Suppressor macrophage treated with lipopolysaccharide for 1 hour (primary cell): ENCODE measurements at places on chromosomes 5 and 9.

GRCh38 chr5:95907740-95908706, 53.6 kb downstream of the ELL2 start:
- no peak for DNase-seq

- DNase-seq = no peak
These were observed 309.3 kb upstream of the ACTBL2 start for GRCh38 chr5:57791875-57792274.

- DNase-seq = no peak
These were observed 31.2 kb downstream of the BNIP1 start for GRCh38 chr5:173175523-173175922.

DNA sequence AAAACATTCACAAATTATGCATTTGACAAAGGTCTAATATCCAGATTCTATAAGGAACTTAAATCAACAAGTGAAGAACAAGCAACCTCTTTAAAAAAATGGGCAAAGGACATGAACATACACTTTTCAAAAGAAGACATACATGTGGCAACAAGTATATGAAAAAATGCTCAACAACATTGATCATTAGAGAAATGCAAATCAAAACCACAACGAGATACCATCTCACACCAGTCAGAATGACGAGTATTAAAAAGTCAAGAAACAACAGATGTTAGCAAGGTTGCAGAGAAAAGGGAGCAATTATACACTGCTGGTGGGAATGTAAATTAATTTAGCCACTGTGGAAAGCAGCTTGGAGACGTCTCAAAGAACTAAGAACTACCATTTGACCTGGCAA, 38.9 kb upstream of the TNFSF15 start:
- DNase-seq = no peak

DNA sequence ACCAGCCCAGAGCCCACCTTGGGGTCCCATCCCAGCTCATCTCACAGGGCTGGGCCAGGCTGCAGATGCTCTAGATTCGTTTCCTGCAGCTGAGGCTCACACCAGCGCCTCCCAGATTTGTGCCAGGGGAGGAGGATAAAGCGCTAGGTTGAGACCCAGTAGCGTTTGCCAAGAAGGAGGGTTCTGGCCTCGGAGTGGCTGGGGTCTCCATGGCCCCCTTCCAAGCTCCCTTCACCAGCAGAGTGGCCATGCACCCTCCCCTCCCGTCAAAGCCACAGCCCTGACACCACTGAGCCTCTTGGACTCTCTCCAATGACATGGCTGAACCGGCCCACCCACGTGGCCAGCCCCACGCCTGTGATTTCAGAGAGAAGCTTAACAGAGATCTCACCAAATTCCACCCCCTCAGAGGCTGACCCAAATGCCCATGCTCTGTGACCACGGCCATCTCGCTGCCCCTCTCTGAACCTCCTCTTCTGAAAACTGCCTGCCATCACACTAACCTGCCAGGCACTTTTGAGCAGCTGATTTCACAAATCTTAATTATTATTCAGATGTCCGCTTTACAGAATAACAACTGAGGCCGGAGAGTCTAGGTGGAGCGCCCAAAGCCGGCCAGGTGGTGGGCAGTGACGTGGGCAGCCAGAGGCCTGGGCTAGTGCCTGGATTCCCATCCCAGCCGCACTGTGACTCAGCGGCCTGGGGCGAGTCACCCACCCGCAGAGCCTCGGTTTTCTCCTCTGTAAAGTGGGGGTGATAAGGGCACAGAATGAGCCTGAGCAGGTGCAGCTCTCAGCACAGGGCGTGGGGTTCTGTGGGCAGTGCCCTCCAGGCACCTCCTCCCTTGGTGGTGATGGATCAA, 155.7 kb downstream of the C9orf50 start:
- DNase-seq = peak; percentile 67

GRCh38 chr5:127412698-127413097, 104.7 kb upstream of the PRRC1 start:
- DNase-seq = no peak

- DNase-seq = no peak
These were observed 622.7 kb upstream of the CDH18 start for GRCh38 chr5:20610681-20611080.

GRCh38 chr5:24363789-24364481, 280.8 kb downstream of the CDH10 start:
- no peak for DNase-seq

DNA sequence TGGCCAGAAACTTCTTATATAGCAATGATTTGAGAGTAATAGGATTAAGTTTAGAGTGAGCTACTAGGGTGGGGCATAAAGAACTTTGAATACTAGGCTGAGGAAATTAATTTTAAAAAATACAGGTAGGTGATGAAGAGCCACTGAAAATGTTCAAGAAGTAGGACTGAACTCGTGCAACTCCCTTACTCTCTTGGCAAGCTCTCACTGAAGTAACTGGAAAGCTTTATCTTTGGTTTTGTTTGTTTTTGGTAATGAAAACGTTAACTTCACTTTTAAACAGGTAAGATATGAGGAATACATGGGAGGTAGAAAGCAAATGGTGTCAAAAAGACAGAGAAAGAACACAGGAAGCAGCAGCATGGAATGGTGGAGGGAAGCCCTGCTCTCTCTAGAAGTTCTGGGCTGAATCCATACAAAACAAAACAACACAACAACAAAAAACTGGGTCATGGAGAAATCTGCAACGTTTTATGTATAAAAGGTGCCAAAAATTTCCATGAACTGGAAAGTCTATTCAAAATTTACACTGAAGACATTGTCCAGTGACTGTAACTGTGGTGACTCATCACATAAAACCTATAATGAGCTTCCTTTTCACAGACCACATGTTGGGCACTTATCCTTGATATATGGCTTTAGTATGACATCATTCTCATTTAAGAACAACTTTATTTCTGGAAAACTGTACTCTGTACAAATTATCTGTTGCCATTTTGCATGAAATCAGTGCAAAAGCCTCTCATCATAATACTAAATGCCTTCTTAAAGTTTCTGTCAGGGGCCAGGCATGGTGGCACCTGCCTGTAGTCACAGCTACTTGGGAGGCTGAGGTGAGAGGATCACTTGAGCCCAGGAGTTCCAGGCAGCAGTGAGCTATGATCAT, 91.2 kb upstream of the CHD1 start:
- peak; percentile 77 for DNase-seq

DNA sequence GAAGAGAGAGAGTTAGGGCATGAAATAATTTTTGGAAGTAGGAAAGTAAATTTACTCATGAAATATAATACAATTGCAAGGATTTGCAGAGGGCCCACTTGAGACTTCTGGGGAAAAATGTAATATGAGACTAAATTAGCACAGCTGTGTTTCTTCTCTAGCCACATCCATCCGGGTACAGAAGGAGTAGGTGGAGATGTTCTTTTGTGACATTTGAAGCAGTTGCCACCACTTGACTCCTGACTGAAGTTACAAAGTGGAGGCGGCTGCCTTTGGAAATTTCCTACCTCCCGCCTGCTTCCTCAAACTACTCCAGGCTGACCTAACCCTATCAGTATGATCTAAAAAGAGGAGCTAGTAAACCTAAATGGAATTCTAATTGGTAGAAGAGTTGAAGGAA, 58.1 kb upstream of the SHISAL2B start:
- peak; percentile 46 for DNase-seq

GRCh38 chr9:74218385-74219063, 278.6 kb upstream of the RORB start:
- DNase-seq = no peak

DNA sequence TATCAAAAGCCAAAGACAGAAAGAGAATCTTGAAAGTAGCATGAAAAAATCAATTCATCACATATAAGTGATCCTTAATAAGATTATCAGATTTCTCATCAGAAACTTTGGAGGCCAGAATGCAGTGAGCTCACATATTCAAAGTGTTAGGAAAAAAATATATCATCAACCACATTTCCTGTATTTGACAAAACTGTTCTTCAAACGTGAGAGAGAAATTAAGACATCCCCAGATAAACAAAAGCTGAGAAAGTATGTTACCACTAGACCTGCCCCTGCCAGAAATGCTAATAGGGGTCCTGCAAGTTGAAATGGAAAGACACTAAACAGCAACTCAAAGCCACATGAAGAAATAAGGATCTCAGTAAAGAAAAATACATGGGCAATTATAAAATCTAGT, 29.9 kb downstream of the HACD4 start:
- no peak for DNase-seq

- no peak for DNase-seq
These were observed 35.0 kb downstream of the AOPEP start for GRCh38 chr9:94761481-94761880.

GRCh38 chr9:642014-642413, 199.5 kb upstream of the DMRT1 start:
- peak; percentile 39 for DNase-seq

DNA sequence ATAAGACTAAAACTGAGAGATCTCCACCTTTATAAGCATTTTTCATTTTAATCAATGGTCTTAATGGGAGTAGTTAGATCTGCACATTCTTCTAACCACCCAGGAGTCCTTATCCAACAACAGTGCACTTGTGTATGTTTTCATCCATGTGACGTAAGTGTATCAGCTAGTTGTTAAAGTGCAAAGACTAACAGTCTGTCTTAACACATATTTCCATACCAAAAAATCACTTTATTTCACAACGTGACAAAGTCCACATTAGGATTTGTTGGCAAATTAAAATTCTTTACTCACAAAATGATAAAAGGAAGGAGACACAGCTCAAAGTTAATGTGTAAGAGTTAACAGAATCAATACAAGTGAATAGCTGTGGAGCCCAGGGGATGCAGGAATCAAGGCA, 1.9 kb upstream of the SMC2 start:
- no peak for DNase-seq

DNA sequence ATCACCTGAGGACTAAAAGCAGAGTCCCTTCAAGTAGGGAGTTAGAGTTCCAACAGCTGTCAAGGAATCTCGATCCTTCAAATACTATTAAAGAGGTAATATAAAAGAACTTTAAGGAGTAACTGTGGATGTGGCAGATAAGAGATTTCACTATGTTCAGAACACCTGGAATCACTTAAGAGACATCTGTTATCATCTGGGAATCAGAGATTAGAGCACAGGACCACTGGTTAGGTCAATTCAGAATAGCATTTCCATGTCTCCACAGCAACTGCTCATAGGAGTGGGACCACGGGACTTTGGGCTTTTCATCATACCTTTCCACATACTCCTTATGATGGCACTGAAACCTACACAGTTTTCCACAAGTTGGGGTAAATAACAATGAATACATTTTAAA, 216.6 kb downstream of the DENND1A start:
- no peak for DNase-seq

- no peak for DNase-seq
These were observed 224.3 kb downstream of the GRIA1 start for GRCh38 chr5:153714798-153715197.

DNA sequence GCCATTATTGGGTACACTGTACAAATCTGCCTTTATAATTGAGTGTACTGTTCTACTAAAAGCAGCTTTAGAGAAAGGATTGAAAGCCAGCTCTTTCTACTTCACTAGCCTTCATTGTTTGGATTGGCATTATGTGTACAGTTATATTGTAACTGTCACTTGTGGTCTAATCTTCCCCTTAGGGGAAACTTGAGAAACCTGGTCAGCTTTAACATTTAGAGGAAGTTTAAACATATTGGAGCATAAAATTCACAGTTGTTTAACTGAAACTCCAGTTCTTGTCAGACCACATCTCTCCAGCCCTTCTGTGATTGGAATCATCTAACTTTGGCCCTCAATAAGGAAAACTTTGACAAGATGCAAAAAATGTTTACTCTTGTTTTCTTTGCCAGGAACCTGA, 24.6 kb downstream of the PIK3R1 start:
- DNase-seq = peak; percentile 72

DNA sequence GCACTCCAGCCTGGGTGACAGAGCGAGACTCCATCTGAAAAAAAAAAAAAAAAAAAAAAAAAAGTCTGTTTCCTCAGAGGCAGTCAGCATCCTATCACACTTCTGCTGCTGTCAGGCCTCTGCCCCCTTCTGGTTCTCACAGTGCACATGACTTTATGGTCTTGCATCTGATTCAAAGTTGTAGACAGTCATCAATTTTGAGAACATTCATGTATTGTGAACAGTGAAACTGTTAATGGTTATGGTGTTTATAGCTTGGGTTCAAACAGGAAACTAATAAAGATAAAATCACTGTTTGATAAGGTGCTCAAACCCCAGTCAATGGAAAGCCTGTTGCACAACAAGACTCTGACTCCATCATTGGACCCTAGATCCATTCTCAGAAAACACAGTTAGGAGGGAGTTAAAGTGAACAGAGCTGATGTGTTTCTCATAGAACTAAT, 61.4 kb downstream of the FOXD1 start:
- DNase-seq = no peak

GRCh38 chr5:50406877-50407276, 34.2 kb downstream of the EMB start:
- peak; percentile 19 for DNase-seq

DNA sequence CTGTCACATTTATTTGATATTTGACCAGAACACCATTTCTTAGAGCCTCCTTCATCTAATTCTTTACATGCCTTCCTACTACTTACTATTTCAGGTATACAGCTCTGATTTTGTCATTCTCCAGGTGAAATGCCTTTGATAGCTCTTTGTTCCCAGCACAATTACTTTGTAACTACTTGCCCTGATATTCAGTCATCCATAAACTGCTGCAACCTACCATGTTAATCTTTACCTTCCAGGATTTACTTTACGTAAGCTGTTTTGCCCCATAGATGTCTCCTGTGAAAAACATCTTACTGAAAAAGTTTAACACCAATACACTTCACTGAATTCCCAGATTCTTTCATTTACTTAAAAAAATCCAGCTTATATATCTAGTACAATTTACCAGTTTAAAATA, 443.8 kb upstream of the CYLC2 start:
- DNase-seq = no peak

DNA sequence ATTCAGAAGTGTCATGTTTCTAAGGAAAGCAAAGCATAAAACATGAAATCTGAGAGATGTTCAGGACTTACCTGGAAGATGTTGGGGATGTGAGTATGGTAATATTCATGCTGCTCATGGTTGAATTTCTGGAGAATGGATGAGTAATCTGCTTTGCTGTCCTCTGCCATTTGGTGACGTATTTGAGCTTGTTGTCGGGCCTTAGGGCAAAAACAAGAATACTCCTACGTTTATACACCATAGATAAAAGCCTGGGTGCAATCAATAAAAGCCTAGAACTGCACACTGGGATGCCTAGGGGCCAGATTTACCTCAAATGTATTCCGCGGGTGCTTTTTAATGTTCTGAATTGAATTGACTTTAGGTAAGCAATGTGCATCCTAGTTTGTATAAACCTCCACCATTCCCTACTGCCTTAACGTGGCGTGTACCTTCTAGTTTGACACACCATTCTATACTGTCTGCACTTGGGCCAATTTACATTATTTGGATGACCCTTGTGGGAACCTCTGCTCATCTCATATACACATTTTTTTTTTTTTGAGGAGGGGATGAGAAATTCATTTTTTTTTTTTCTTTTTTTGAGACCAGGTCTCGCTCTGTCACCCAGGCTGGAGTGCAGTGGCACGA, 94.4 kb downstream of the USP20 start:
- DNase-seq = no peak
